Gastroesophageal sphincter (tissue), 4 donors: ENCODE measurements at places on chromosomes 3 and 15. TPM values are rescaled to one million over a fixed set of nuclear protein-coding genes. Genes with fewer than 3 reads are reported as not detected.

The GPR62 gene
- total RNA-seq, result not detected

The EEF1AKMT4 gene
- 3.8 TPM for total RNA-seq

The ADIPOQ gene
- total RNA-seq, result 0.47 TPM

The ARGFX gene
- not detected for total RNA-seq

The DZIP3 gene
- total RNA-seq, result 9.7 TPM

The SEMA6D gene
- 3.2 TPM for total RNA-seq

The SCN5A gene
- 1.7 TPM for total RNA-seq

The PROK2 gene
- not detected for total RNA-seq

The HCLS1 gene
- 27.1 TPM for total RNA-seq
